A549 treated with CpdA at 1 μM for 4 hours (cell line): ENCODE measurements at places on chromosomes 5 and 9. TPM values are rescaled to one million over a fixed set of nuclear protein-coding genes. Genes with fewer than 3 reads are reported as not detected.

FLT4 gene
- total RNA-seq = 3.5 to 5.6 TPM (median 3.9 TPM) in 5 replicates

INSL4 gene
- total RNA-seq = 15.5 to 17.9 TPM (median 16.0 TPM) in 5 replicates

FABP6 gene
- total RNA-seq = 0.79 to 1.7 TPM (median 0.92 TPM) in 5 replicates

NEUROG1 gene
- total RNA-seq = not detected in 5 replicates

PKD2L2 gene
- total RNA-seq = 0.03 to 0.26 TPM (median 0.05 TPM) in 3 of 5 replicates, not detected in the others

PSIP1 gene
- 48.3 to 71.0 TPM (median 56.8 TPM) in 5 replicates for total RNA-seq

PCDHA10 gene
- total RNA-seq = 0.01 to 0.02 TPM in 2 of 5 replicates, not detected in the others

DNM1 gene
- 82.3 to 102 TPM (median 86.9 TPM) in 5 replicates for total RNA-seq

ZBED3 gene
- total RNA-seq = 2.5 to 3.4 TPM (median 3.4 TPM) in 5 replicates

IRX1 gene
- not detected in 5 replicates for total RNA-seq

VAV2 gene
- 35.9 to 45.9 TPM (median 40.6 TPM) in 5 replicates for total RNA-seq

GALNT12 gene
- 2.7 to 5.6 TPM (median 4.6 TPM) in 5 replicates for total RNA-seq
